Islet precursor cell (in vitro differentiated cells): ENCODE measurements at places on chromosomes 16 and 17.

DNA sequence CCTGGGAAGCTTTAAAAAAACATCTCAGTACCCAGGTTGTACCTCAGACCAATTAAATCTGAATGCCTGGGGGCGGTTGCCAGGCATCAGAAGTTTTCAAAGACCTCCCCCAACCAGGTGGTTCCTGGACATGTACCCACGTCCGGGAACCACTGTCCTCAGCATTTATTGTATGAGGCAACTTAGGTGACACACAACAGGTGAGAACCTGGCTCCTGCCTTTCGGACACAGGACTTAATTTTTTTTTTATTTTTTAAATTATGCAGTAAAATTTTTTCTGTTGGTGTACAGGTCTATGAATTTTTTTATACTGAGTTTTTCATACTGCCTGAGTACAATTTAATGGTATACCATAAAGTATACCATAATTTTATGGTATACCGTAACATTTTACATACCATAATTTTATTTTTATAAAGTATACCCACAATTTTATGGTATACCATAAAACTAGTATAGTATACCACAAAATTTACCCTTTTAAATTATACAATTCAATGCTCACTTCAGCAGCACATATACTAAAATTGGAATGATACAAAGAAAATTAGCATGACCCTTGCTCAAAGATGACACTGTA lies 38.7 kb upstream of the DHX8 start:
- no peak for DNase-seq

DNA sequence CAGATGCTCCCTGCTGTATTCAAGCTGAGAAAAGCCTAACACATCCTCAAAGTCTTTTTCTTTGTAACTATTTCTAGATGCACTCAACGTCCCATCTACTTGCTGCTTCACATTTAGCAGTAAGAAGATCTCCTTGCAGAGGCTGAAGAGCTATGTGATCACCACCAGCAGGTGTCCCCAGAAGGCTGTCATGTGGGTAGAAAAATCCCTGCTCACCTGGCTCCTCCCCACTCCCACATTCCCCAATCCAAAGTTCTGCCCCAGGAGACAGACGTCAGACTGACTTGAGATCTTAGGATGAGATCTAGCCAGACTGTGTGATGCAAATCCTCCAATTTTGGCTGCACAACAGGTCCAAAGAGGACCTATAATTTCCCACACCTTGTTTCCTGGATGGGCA lies 1.1 kb downstream of the CCL13 start:
- peak; percentile 63 for DNase-seq

DNA sequence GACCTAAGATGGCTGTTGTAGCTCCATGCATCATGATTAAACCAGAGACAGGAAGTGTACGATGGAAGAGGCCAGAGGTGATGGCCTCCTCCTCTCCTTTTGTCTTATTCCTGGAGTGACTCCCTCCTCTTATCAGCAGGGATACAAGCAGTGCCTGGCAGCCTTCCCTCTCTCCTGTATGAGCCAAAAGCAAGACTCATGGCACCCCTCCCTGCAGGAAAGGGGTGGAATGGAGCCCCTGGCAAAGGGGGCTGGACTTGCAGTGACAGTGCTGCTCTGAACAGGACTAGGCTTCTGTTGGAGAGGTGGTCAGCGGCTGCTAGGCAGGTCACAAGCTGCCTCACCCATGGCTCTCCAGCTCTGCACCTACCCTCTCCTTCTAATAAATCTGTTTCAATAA lies 8.4 kb downstream of the TXNL4B start:
- no peak for DNase-seq

- DNase-seq: peak; percentile 54
Measured at GRCh38 chr17:46832331-46832821, 13.9 kb upstream of the WNT3 start.
